Kidney (tissue), 22 donors: ENCODE measurements at places on chromosomes 2 and 18.

DNA sequence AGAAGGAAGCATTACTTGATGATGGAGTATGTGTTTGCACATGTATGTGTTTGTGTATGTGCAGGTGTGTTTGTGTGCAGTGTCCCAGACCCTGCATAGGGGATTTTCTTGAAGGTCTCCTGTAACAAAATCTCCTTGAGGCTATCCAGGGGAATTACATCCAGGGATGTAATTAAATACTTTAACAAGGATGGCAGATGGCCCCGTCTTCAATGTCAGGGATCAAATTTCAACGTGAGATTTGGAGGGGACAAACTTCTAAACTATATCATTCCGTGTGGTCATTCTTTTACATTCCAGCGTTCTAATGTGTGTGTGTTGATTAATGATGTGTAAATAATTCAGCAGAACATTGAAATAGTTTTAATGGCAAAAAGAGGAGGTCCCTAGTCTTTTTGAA is 3.3 kb downstream of the UGT1A9 start:
- no peaks in the 10 kb centered on the region for H3K27me3 ChIP-seq
- H3K4me1 ChIP-seq: peaks cover 7% of the 10 kb centered on the region
- DNase-seq: peak; percentile 42
- no peaks in the 10 kb centered on the region for H3K36me3 ChIP-seq
- peak overlapping the region; percentile 61 for H3K4me3 ChIP-seq

- DNase-seq: no peak
- no peak overlapping the region for H3K4me3 ChIP-seq
- no peaks in the 10 kb centered on the region for H3K27me3 ChIP-seq
- no peaks in the 10 kb centered on the region for H3K4me1 ChIP-seq
- H3K36me3 ChIP-seq: no peaks in the 10 kb centered on the region
These were observed 33.2 kb downstream of the KCNS3 start for GRCh38 chr2:17911491-17912260.

GRCh38 chr18:75200605-75201280 is 8.2 kb downstream of the PTGR3 start:
- no peak overlapping the region for H3K27ac ChIP-seq
- H3K36me3 ChIP-seq: peaks cover 5% of the 10 kb centered on the region
- peaks cover 2% of the 10 kb centered on the region for H3K4me1 ChIP-seq
- H3K4me3 ChIP-seq: no peak overlapping the region

DNA sequence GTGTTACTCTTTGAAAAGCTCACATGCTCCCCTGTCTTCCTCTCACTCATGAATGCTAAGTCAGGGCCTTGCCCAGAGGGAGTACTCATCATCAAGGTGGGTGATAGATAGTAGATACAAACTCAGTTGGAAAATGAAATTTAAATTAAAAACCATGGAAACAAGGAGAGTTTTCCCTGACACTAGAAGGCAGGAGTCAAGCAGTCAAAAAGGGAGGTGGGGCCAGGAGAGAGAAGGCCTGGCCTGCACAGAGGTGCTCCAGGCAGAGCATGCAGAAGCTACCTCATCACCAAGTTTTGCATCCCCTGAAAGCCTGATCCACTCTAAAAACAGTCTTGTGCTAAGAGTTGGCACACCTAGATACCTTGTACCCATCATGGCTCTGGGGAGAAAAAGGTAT is 143.7 kb downstream of the MYO5B start:
- H3K4me1 ChIP-seq: no peaks in the 10 kb centered on the region
- no peak overlapping the region for H3K27ac ChIP-seq
- H3K4me3 ChIP-seq: no peak overlapping the region
- DNase-seq: no peak

DNA sequence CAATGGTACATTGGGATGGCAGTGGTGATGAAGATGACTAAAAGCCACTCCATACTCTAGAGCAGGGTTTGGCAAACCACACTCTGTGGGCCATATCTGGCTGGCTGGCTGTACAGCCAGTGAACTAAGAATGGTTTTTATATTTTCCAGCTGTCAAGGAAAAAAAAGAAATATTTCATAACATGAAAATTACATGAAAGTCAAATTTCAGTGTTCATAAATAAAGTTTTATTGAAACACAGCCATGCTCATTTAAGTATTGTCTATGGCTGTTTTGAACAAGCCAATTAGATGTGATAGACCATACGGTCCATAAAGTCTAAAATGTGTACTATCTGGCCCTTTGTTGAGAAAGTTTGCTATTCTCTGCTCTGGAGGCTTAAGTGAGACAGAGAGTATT is 1.5 kb downstream of the TTC21B start:
- H3K27ac ChIP-seq: no peak overlapping the region
- H3K36me3 ChIP-seq: peaks cover 13% of the 10 kb centered on the region
- no peak for DNase-seq
- no peaks in the 10 kb centered on the region for H3K27me3 ChIP-seq
